GM23248 (cell line): ENCODE measurements at places on chromosomes 3 and 15.
A peak's percentile ranks its signal among the peaks of the same experiment; 100 is the strongest.

- no peak for DNase-seq
Observed at GRCh38 chr3:72414481-72415016, 433.7 kb downstream of the SHQ1 start.

GRCh38 chr3:152444029-152444641, 175.4 kb downstream of the MBNL1 start:
- DNase-seq, result peak; percentile 75

- no peak for DNase-seq
Observed at GRCh38 chr3:14775011-14775410, 43.8 kb upstream of the FGD5 start.

- DNase-seq, result no peak
Observed at GRCh38 chr15:33473005-33473404, 162.2 kb downstream of the RYR3 start.

- DNase-seq, result no peak
Observed at GRCh38 chr3:16848007-16848406, 36.7 kb upstream of the PLCL2 start.

- DNase-seq, result no peak
Observed at GRCh38 chr15:60486742-60487141, 7.8 kb upstream of the ICE2 start.

DNA sequence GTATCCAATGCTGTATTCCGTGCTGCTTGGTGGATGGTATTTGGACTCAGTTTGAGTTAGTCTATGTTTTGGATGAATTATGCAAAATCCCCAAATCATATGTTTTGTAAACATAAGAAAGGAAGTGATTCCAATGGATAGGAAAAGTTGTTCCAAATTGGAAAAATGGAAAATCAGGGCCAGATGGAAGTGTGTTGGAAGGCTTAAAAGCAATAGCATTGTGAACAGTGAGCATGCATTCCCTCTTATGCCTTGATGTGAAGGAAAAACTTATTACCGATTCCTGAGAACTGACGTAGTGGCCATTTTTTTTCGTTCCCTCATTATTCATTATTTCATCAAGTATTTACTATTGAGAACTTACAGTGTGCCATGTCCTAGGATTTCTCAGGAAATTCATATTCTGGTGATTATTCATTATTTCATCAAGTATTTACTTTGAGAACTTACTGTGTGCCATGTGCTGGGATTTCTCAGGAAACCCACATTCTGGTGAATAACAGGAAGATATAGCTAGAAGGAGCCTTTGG, 144.1 kb upstream of the TPRG1 start:
- no peak for DNase-seq

GRCh38 chr3:150917951-150918350, 12.7 kb upstream of the MINDY4B start:
- DNase-seq, result no peak

DNA sequence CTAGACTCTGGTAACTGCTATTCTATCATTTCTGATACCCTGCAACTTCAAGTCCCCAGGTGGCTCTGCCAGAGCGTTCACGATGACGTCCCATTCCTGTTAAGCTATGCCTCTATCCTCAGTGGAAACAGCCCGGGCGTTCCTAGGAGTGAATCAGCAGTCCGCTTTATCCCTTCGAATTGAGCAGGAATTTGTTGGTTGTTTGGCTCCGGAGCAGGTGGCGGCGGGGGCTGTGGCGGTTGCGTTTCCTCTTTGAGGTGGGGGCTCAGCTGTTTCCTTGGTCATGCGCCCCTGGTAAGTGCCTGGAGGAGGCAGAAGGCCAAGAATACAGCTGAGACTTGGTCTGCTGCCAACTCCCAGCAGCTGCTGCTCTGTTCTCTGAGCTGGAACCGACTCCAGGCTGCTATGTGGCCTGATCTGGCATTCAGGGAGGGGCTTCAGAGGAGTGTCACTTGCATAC, 25.2 kb downstream of the ARPP21 start:
- peak; percentile 9 for DNase-seq

GRCh38 chr3:158140396-158140795, 30.5 kb downstream of the RSRC1 start:
- no peak for DNase-seq

GRCh38 chr3:109369510-109369909, 32.2 kb upstream of the DPPA4 start:
- no peak for DNase-seq

GRCh38 chr3:108099679-108100428, 9.0 kb upstream of the CD47 start:
- no peak for DNase-seq

DNA sequence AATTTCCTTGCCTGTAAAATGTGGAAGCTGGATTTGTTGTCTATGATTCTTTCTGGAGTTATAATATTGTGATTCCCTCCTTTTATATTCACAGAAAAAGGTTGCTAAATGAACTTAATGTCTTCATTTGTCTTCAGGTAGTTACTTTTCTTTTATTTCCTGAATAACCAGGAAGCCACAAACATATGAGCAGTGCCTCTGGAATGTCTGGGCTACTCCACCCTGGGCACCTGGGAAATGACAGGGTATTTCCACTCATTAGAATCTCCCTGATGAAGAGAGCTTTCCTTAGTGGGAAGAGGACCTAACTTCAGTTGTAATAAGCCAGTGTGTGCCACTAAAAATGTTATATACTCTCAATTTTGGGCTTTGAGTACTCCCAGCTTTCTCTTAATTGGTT, 3.8 kb upstream of the SLMAP start:
- DNase-seq, result peak; percentile 28

DNA sequence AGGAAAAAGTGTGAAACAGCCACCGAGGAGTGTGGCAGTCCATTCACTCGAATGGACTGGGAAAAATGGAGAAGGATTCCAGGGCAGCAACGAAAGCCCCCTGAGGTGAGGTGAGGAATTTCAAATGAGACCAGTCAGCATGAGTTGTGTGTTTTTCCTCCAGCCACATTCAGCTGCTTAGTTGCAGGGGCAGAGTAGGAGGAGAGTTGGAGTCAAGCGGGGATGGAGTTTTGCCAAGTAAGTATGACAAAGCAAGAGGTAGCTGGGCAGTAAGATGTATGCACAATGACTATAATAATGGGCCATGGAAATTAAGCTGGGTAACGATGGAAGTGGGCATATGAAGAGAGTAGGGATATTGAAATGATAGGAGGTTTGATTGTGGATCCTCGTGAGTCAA, 64.4 kb downstream of the CCDC54 start:
- DNase-seq, result peak; percentile 17

DNA sequence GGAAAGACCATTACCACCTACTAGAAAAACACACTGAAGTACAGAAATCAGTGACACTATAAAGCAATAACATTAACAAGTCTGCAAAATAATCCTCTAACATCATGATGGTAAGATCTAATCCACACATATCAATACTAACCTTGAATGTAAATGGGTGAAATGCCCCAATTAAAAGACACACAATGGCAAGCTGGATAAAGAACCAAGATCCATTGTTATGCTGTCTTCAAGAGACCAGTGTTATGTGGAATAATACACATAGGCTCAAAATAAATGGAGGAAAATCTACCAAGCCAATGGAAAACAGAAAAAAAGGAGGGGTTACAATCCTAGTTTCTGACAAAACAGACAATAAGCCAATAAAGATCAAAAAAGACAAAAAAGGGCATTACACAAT, 13.5 kb downstream of the OR5K3 start:
- DNase-seq, result no peak

- DNase-seq, result peak; percentile 80
Observed at GRCh38 chr15:51776952-51777569, 25.7 kb downstream of the TMOD2 start.

GRCh38 chr3:39086144-39086543, 21.3 kb downstream of the GORASP1 start:
- DNase-seq, result no peak

- DNase-seq, result no peak
Observed at GRCh38 chr3:127568586-127568985, 21.9 kb downstream of the TPRA1 start.

DNA sequence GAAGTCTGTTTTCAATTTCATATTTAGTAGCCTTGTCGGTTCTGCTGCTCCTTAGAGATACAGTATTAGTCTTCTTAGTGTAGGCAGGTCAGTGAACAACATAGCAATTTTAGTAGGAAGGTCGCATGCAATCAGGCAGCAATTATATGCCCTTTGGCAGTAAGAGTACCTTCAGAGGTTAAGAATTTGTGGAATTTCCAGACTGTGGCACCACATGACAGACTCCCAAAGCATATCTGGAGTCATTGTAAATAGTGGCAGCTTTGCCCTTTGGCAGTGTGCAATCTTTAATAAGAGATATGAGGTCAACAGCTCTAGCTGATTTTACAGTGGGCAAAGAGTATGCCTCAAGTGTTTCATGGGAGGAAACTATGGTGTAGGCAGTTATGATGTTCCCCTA, 1532.5 kb upstream of the CADM2 start:
- DNase-seq, result no peak

GRCh38 chr15:56492236-56492635, 27.3 kb upstream of the MNS1 start:
- no peak for DNase-seq

DNA sequence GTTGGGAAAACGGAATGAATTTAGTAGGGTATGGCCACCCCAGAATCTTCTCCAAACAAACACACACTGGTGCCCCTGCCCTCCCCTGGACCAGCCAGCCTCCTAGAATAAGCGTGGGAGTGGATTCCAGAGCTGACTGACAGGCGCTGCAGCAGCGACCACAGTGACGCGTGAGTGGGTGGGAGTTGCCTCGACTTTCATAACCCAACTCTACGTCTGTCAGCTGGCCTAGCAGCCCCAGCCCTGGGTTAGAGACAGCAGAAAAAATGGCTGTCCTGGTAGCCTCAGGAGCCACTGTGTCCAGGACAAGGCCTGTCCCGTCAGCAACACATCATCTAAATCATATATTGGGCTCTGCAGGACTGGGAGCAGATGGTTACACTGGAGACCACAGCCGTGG, 10.0 kb downstream of the PLA2G4B start:
- DNase-seq, result no peak

DNA sequence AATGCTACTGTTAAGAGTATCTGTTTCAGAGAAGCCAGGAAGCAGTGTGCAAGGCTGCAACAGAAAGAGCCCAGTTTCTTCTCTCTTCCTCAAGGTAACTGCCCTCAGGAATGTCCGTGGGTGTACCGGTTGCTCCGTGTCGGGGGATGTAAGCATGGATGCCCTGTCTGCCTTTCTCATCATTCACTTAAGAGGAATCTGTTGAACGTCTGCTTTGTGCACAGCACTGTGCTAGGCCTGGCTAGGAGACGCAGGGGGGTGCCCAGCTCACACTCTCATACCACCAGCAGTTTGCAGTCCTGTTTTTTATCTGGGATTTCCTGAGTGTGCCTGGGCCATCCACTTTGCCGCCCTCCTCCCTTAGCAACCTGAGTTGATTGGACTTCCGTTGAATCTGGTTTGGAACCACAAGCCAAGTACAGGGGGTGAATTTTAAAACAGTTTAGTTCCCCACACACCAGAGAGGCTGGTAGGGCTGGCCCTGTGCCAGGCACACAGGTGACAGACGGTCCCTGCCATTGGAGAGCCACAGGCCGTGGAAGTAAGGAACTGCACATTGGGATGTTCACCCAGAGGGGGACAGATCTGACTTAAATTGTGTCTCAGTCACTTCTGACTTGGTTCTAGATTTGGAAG, 11.2 kb downstream of the BOC start:
- DNase-seq, result peak; percentile 31

DNA sequence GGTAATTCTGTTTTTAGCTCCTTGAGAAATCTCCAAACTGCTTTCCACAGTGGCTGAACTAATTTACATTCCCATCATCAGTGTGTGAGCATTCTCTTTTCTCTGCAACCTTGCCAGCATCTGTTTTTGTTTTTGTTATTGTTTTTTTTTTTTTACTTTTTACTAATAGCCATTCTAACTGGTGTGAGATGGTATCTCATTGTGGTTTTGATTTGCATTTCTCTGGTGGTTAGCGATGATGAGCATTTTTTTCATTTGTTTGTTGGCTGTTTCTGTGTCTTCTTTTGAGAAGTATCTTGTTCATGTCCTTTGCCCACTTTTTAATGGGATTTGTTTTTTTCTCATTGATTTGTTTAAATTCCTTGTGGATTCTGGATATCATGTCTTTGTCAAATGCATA, 129.7 kb upstream of the ABHD17C start:
- no peak for DNase-seq

DNA sequence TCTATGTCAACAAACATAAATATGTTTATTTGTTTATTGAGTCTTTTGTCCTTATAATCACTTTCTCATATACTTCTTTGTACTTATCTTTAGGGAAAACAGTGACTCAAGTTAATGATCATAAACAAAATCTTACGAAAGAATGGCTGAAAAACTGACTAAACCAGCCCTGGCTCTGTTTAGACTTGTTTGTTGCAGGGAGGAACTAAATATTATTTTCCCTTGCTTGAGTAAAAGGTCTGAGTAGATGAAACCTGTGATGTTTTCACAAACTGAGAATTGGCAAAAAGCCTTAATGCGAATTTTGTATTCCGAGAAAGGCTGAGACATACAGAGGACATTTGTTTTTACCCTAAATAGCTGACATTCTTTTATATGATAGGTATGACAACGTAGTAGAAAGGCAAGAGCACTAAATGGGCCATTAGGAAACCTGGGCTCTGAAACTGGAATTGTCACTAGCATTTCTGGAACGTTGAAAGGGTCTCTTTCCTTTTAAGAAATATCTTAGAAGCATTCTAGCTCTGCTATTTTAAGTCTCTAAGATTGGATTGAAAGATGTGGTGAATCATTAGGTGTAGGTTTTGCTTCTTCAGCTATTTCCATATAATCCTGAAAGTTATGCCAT, 18.2 kb upstream of the CLDN16 start:
- peak; percentile 4 for DNase-seq

DNA sequence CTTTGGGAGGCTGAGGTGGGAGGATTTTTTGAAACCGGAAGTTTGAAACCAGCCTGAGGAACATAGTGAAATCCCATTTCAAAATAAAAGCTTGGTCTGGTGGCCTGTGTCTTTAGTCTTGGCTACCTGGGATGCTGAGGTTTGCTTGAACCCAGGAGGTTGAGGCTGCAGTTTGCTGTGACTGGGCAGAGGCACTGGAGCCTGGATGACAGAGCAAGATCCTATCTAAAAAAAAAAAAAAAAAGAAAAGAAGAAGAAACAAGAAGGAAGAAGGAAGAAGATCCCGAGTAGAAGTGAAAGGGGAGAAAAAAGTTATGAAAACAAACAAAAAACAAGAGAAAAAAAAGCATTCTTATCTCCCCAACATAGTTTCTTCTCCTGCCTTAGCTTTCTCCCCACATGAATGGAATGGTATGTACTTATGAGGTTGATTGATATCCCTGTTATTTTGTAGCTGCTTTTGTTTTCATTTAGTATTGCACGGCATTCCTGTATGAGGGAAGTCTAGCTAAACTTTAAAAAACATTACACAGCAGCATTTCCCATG, 42.4 kb downstream of the TMEM40 start:
- DNase-seq, result no peak

- peak; percentile 52 for DNase-seq
Observed at GRCh38 chr15:63491116-63491827, 13.1 kb upstream of the USP3 start.
